ENCODE measurements at places on chromosomes 16 and 17. TPM values are rescaled to one million over a fixed set of nuclear protein-coding genes. Genes with fewer than 3 reads are reported as not detected.

- no peaks in the 10 kb centered on the region for H3K4me1 ChIP-seq
- no peak overlapping the region for H3K27ac ChIP-seq
- H3K4me3 ChIP-seq: no peak overlapping the region
- no peaks in the 10 kb centered on the region for H3K27me3 ChIP-seq
Observed at GRCh38 chr17:48841395-48841831, 10.6 kb downstream of the CALCOCO2 start.

DNA sequence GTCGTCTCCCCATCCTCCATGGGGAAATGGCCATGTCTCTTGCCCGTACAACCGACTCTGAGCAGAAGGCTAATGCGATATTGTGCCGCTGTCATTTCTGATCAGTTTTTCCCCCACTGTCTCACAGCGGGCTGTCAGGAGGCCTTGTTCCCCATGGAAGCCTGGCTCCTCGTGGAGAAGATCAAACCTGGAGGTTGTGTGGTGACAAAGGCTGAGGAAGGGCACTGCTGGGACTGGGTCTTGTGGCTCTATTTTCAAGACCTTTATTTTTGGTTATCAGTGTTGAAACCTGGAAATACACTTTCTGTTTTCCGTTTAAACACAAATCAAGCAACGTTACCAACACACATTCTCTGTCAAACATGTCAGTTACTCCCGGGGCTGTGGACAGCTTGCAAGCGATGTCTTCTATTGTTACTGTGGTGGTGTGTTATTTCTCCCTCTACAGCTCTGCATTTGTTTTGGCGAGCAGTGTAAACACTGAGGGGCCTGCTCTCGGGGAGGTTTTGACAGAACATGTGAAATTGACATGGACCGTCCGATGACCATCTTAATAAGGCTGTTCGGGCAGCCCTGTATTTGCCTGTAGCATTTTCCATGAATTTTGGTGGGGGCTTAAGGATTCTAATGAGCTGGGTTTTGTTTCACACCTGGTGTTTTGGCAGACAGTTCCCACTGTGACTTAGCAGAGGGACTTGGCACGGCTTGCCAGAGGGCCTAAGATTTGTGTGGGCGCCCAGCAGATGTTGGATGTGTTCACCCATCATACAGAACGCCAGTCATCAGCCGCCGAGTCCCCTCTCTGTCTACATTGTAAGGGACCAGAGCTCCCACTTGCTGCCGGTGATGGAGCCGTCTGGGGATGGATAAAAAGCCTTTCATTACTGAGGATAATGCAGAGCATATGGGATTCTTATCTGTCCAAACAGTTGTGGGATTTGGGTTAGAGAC is 12.5 kb downstream of the RBFOX1 start:
- H3K4me3 ChIP-seq: no peak overlapping the region
- H3K27ac ChIP-seq: no peak overlapping the region
- no peaks in the 10 kb centered on the region for H3K4me1 ChIP-seq
- no peaks in the 10 kb centered on the region for H3K27me3 ChIP-seq
- no peak for DNase-seq

DNA sequence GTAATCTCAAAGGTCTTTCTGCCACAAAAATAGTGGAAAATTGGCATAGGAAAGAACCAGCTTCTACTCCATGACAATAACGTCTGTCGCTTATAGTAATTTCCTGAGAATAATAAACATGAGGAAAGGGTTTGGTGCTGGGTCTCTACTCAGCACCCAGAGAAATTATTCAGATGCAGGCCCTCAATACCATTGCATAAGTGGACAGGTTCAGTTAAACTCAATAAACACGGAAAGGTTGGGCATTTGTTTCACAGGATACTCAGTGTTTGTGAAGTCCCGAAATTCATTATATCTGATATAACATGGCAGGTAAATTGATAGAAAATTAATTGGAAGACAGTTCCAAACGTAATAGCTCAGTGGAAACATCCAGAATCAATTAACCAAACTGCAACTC is 254.0 kb downstream of the CNTNAP4 start:
- no peak for DNase-seq
- no peak overlapping the region for H3K4me3 ChIP-seq
- no peaks in the 10 kb centered on the region for H3K27me3 ChIP-seq
- no peak overlapping the region for H3K27ac ChIP-seq
- H3K36me3 ChIP-seq: no peaks in the 10 kb centered on the region

DNA sequence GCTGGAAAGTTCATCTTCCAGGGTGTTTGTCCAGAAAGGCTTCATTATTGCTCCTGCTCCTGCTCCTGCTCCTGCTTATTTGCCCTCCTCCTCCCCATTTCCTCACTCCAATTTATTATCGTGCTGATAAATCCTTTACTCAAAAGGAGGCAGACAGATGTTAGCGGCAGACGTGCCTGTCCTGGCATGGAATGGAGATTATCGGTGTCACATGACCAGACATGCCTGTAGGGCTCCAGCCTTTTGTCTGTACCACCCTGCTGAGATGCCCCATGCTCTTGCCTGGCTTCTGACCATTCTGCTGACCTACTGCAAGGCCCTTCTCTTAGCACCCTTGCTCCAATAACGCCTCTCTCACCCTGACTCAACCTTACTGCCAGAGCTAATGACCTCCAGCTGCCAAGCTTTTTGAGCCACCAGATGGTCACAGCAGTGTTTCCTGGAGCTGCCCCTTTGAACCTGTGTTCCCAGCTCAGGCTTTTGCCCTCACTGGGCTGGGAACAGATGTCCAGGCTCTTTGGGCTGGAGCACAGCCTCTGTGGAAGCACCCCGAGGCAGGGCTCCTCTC is 12.8 kb downstream of the DNAH9 start:
- no peak for DNase-seq
- no peak overlapping the region for H3K4me3 ChIP-seq
- no peaks in the 10 kb centered on the region for H3K27me3 ChIP-seq
- no peaks in the 10 kb centered on the region for H3K36me3 ChIP-seq

The CYGB gene
- total RNA-seq: 8.3 TPM

The CDRT4 gene
- 6.9 TPM for total RNA-seq

GRCh38 chr16:79517156-79517555 is 83.4 kb downstream of the MAF start:
- H3K4me3 ChIP-seq: no peak overlapping the region
- H3K36me3 ChIP-seq: no peaks in the 10 kb centered on the region
- H3K27me3 ChIP-seq: no peaks in the 10 kb centered on the region
- no peaks in the 10 kb centered on the region for H3K4me1 ChIP-seq
- no peak overlapping the region for H3K27ac ChIP-seq

The YBX2 gene
- 0.23 TPM for total RNA-seq

Measured in pancreas (tissue), 10 donors.